ENCODE measurements at places on chromosomes 5 and 9.

GRCh38 chr5:136374003-136374402 is 8.7 kb upstream of the TRPC7 start:
- no peak for DNase-seq

DNA sequence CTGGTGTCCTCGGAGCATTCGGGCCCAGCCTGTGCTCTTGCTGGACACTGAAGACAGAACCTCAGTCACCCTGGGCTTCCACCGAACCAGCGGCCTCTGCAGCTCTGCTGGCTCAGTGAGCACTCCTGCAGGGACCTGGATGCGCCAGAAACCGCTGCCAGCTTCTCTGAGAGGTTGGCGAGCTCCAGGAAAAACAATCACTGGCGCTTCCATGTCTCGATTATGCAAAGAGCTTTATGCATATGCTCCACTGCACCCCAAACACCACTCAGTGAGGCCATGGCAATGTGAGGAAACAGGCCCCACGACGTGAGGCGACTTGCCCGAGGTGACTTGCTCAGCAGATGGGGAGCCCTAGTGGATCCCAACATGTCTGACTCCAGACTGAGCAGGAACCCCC is 11.0 kb downstream of the PRDM12 start:
- no peak for DNase-seq

DNA sequence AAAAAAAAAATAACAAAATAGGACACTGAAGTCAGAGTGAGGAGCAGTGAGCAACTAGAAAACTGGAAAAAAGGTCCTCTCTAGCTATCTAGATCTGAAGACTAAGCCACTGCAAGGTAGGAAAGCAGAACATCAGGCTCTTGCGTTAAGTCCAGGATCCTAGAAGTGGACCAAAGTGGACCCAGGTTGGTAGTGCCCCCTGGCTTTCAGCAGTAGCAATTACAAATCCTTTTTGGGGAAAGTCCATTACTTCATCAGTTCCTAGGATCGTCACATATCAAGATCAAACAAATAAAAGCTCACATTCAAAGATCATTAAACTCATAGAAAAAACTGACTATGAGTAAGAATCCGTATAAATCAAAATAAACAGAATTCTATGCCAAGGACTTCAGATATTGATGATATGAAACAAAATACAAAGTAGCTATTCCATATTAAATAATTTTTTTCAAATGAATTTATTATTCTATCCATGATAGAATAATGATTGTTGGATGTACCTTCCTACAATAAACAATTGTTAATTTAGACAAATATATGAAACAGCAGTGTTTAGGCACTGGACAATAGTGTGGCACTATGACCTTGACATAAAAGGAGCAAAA is 6.5 kb upstream of the RICTOR start:
- no peak for DNase-seq

DNA sequence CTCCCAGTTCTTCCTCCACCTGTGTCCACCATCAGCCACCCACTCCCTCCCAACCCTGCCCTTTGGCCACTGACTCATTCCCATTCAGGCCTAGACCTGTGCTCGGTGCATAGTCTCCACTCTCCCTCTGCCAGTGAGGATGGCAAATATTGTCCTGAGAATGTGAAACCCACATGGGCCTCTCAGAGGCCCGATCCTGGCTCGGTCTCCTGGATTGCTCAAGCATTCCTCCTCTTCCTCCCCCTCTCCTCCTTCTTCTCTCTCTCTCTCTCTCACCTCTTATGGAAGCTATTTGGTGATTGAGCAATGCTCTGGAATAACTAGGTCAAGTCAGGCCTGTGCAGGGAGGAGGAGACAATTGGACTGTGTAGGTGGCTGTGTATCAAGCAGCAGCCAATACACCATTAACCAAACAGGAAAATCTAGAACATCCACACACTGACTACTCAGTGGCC is 99.9 kb downstream of the KLF4 start:
- DNase-seq = no peak

DNA sequence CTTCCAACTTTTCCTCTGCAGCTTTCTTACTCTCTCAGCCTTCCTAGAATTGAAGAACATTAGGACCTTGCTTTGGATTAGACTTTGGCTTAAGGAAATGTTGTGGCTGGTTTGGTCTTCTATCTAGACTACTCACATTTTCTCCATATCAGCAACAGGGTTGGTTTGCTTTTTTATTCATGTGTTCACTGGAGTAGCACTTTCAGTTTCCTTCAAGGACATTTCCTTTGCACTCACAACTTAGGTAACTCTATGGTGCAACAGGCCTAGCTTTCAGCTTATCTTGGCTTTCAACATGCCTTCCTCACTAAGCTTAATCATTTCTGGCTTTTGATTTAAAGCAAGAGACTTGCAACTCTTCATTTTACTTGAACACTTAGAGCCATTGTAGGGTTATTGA is 153.1 kb downstream of the CCDC192 start:
- DNase-seq = no peak

Data from hematopoietic multipotent progenitor cell (in vitro differentiated cells).